ENCODE measurements at places on chromosomes 11 and 22.

DNA sequence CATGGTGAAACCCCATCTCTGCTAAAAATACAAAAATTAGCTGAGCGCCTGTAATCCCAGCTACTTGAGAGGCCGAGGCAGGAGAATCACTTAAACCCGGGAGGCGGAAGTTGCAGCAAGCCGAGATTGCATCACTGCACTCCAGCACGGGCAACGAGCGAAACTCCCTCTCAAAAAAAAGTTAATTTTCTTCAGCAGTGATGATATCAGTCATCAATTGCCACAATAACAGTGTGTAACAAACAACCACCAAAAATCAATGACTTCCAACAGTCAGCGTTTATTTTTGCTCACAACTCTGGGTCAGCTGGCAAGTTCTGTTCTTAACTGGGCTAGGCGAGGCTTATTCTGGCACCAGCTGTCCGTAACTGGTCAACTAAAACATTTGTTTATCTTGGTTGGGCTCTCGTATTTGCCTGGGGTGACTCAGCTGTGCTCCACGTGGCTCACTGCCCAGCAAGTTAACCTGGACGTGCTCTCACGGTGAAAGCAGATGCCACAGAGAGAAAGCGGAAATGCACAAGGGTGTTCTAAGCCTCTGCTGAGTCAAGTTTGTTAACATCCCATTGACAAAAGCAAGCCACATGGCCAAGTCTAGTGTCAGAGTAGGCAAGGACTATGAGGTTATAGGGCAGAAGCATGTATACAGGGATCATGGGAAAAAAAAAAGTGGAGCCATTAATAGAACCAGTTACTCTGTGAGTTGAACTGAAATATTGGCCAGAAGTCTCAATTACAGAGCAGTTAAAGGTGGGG is 52.1 kb downstream of the LHFPL7 start:
- peak; percentile 96 for DNase-seq

GRCh38 chr11:83566950-83567349 is 280.8 kb upstream of the CCDC90B start:
- peak; percentile 46 for DNase-seq

DNA sequence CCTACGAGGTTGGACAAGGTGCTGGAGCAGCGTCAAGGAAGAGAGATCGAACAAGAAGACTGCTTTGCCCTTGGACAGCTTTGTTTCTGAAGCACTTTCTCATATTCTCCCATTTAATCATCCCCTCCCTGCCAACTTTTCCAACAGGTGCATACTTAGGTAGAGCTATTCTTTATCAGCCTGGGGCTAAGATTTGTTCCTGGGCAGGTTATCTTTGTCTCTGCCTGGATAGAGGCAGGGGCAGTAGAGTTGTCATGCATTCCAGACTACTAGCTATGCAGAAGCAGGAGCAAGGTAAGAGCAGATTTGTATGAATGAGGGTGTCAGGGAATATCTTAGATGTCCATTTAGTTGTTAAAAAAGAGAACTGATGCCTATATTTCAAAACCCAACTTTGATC is 82.3 kb downstream of the PTPRJ start:
- no peak for DNase-seq

- DNase-seq, result no peak
These were observed 23.6 kb downstream of the GDPD5 start for GRCh38 chr11:75502138-75502537.

- DNase-seq, result no peak
These were observed 48.5 kb upstream of the SLC35C1 start for GRCh38 chr11:45756384-45757010.

DNA sequence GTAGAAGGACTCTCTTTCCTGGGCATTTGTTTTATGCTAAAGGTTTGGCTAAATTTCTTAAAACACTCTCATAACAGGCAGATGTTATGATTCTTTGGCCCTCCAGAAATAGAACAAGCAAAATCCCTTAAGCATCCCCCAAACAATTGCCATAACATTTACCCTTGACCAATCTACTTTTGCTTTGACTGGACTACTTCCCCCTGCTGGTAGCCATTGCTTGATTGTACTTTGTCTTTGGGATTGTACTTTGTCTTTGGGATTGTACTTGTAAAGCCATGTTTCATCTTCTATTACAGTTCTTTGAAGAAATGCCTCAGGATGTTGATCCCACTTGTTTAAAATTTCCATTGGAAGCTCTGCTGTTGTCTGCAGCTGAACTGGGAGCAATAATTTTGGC is 53.3 kb upstream of the GLYAT start:
- DNase-seq, result no peak

DNA sequence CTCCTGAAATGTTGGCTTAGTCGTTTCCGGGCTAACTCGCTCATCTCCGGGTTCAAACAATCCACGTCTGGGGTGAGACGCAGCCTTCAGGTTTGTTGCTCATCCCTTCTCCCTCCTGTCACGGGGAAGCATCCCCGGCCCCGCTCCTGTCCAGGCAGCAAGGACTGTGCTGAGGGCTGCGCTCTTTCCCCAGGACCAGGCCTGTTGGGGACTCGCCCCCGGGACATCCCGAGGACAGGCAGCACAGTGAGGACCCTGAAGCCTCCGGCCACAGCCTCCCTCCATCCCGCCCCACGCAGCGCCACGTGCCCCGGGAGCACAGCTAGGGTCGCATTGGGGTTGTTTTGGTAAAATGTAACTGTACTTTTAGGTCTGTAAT is 252.0 kb downstream of the BRD1 start:
- DNase-seq, result no peak

DNA sequence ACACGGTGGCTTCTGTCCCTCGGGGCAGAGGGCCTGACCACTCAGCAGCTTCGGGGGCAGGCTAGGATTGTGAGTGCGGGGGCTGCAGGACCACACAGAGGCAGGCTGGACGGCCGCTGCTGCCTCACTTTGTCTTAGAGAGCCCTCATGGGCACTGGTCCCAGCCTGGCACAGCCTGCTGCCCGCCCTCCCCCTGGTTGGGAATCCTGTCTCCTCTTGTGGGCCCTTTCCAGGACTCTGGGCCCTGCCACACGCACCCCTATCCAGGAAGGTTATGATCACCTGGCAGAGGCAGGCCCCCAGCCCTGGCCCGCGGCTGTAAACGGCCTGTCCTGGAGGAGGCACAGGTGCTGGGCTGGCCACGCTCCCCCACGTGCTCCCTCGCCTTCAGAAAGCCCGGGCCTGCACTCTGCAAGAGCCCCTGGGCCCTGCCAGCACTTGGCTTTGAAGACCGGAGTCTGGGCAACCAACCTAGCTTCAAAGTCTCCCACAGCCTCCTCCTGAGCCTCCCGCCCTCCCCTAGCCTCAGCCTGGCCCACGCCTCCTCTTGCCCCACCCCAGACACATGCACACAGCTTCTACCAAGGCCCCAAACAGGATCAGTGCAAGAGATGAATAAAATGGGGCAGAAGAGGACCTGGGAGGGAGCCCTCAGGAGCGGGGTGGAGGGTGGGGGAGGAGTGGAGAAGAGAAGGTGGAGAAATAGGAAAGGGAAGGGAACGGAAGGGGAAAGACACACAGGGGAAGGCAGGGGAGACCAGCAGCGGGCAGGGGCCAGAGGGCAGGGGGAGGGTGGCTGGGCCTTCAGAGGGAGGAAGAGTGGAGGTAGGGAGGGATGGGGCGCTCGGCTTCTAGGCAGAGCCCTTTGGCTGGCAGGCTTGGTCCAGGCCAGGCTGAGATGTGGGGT is 31.0 kb downstream of the SYT7 start:
- no peak for DNase-seq

- DNase-seq, result peak; percentile 37
These were observed 33.1 kb downstream of the DDX10 start for GRCh38 chr11:108697872-108698473.

- DNase-seq, result no peak
These were observed 12.5 kb downstream of the SLC6A5 start for GRCh38 chr11:20611892-20612291.

- no peak for DNase-seq
These were observed 41.8 kb upstream of the AMPD3 start for GRCh38 chr11:10413268-10413667.

GRCh38 chr22:30806391-30806861 is 111.8 kb downstream of the OSBP2 start:
- DNase-seq, result peak; percentile 3

DNA sequence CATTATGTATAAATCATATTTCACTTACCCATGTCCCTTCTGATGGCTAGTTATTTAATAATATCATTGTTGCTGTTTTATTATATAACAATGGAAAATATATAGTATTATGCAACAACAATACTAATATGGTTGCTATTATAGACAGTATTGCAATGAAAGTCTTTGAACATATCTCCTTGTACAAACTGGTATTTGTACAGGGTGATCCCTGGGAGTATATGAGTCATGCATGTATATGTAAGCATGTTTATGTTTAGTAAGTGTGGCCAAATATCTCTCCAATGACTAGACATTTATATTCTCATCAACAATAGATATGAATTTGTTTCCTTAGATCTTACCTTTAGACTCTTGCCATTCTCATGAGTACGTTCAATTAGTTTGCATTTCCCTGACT is 55.9 kb downstream of the KCNC1 start:
- DNase-seq, result no peak

- no peak for DNase-seq
These were observed 123.9 kb downstream of the VPREB1 start for GRCh38 chr22:22368516-22368915.

- DNase-seq, result no peak
These were observed 26.3 kb downstream of the RTN4R start for GRCh38 chr22:20241579-20242392.

All from kidney glomerular epithelial cell (primary cell).